ENCODE measurements at places on chromosomes 13 and 19.

GRCh38 chr19:18122860-18123795 lies 25.6 kb downstream of the MAST3 start:
- no peak for DNase-seq

DNA sequence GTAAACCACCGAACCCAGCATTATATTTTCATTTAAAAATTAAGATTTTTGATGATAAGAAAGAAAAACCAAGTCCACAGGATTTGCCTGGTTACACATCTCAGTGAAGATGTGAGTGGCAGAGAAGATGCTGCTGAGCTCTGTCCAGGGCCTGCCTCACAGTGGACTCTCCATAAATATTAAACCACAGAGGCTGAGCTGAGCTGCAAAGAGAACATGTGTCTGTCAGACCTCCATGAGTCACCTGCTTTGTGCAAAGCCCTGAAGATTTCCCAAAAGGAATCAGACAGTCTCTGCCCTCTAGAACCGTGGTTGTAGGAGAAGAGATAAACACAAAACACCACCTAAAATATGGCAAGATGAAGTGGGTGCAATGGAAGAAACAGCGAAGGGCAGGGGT lies 127.2 kb upstream of the TSC22D1 start:
- no peak for DNase-seq

GRCh38 chr13:87661471-87661870 lies 9.7 kb upstream of the SLITRK5 start:
- no peak for DNase-seq

GRCh38 chr19:10760273-10760944 lies 42.5 kb downstream of the DNM2 start:
- DNase-seq, result peak; percentile 18

DNA sequence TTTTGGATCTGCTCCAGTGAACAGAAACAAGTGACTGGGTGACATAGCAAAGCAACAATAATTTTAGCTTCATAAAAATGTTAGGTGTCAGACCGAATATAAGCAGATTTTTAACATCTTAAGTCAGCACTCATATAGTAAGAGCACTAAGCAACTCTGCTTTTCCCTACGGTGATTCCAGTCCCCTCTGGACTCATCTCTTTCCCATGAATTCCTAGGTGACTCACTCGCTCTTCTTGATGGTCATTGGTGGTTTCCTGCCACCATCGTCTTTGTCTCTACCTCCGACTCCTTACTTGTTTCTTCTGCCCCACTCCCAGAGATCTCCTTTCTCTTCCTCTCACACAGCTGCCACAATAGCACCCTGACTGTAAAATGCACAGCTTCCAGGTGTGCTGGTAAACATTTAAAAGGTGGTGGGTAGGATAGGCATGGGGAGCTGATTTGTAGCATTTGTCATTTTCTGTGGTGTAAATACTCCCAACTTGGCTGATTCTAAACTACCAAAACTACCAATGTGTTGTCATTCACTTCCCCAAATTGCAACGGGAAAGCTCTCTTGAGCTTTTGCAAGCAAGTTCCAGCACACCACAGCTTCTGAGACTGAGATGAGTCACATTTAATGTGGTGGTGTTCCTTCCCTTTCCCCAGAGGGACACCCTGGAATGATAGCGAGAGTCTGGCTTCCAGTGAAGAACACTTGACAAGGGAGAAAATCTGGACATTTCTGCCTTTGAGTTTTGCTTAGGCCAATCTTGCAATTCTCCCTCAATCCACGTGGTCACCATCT lies 42.8 kb upstream of the CLDN10 start:
- no peak for DNase-seq

- DNase-seq, result no peak
Observed at GRCh38 chr13:41905600-41906254, 55.2 kb downstream of the VWA8 start.

GRCh38 chr19:41112728-41113290 lies 1.4 kb upstream of the CYP2F1 start:
- no peak for DNase-seq

GRCh38 chr19:13847407-13848339 lies 29.3 kb upstream of the NANOS3 start:
- peak; percentile 76 for DNase-seq

- no peak for DNase-seq
Observed at GRCh38 chr13:100789968-100790367, 115.4 kb upstream of the TMTC4 start.

DNA sequence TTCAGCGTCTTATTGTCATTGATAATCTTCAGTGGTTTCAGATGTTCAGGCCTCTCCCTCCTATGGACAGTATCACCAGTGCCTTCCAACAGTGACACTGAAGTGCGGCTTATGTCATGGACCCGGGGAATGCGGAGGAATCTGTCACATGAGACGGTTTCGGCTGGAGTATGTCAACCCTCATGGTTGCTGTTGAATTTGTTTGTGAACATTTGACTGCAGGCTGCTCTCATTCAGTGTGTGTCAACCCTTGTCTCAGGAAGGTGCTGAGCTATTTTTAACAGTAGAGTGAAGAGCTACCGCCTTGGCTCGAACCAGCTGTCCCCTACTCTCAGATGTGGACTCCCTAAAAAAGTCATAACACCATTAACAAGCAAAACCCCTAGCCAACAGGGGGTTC lies 138.8 kb upstream of the RNF113B start:
- DNase-seq, result no peak

DNA sequence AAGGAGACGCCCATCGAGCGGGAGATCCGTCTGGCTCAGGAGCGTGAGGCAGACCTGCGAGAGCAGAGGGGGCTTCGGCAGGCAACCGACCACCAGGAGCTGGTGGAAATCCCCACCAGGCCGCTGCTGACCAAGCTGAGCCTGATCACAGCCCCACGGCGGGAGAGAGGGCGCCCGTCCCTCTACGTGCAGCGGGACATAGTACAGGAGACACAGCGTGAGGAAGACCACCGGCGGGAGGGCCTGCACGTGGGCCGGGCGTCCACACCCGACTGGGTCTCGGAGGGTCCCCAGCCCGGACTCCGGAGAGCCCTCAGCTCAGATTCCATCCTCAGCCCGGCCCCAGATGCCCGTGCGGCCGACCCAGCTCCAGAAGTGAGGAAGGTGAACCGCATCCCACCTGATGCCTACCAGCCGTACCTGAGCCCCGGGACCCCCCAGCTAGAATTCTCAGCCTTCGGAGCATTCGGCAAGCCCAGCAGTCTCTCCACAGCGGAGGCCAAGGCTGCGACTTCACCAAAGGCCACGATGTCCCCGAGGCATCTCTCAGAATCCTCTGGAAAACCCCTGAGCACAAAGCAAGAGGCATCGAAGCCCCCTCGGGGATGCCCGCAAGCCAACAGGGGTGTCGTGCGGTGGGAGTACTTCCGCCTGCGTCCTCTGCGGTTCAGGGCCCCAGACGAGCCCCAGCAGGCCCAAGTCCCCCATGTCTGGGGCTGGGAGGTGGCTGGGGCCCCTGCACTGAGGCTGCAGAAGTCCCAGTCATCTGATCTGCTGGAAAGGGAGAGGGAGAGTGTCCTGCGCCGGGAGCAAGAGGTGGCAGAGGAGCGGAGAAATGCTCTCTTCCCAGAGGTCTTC lies 7.1 kb downstream of the MISP start:
- no peak for DNase-seq

DNA sequence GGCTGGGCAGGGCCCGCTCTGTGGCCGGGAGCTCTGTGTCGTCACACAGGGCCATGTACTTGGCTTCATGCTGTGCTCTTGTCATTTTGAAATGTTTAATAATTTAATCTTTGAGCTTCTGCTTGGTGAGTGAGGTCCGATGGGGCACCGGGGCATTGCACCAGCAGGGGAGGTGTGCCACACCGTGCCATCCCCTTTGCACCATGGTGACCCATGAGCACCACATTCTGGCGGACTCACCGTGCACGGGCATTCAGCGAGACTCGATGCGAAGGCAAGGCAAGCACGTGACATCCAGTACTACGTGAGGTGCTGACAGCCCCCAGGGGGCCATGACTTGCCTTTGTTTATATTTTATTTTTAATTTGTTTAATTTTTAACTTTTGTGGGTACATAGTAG lies 204.3 kb downstream of the URI1 start:
- no peak for DNase-seq

GRCh38 chr13:111506125-111506524 lies 185.7 kb downstream of the TEX29 start:
- no peak for DNase-seq

GRCh38 chr13:20377720-20378119 lies 145.6 kb upstream of the GJB6 start:
- no peak for DNase-seq

- DNase-seq, result no peak
Observed at GRCh38 chr13:107685876-107686275, 529.5 kb downstream of the LIG4 start.

DNA sequence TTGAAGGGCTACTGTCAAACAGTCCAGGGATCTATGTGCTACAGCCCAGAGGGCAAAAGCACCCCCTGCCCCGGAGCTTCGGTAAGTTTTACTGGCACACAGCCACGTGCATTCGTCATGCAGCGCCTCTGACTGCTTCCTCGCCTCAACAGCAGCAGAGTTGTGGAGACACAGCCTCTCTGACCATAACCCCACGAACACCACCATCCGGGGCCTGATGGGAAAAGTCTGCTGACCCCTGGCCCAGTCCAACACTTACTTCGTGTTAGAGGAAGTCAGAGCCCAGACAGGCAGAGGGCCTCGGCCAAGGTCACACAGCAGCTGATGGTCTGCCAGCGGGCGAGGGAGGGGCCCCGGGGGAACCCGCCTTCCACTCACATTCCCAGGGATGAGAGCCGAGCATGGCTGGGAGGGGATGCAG lies 5.1 kb downstream of the CBARP start:
- DNase-seq, result no peak

DNA sequence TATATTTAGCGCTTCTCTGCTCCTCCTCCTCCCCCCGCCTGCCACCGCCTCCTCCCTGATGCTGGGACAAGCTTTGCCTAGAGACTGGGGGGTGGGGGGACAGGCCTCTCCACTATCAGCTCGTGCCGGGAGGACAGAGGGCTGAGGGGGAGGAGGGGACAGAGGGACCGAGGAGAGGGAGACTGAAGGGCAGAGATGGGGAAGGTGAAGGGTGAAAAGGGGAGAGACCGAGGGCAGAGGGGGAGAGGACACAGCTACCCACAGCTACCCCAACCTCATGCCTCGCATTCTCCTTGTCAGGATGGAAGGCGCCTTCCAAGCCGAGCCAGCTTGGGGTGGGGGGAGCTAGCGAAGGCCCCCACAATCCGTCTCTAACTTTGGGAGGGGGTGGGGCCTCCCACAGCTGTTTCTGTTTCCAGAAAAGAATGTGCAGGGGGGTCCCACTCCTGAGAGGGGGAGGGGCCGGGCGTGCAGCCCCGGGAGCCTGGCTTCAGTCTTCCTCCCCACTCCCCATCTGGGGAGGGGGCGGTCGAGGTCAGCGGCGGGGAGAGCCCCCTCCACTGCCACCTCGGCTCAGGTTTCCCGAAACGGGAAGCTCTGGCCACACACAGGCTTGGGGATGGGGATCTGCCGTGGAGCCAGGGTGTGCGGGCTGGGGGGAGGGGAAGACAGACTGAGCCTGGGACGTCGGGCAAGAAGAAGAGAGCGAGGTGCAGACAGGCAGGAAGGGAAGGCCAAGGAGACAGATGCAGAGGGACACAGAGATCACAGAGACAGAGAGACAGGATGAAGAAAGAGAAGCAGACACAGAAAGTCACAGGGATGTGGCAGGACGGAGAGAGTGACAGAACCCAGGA lies 1.6 kb downstream of the DACT3 start:
- DNase-seq, result no peak

- DNase-seq, result no peak
Observed at GRCh38 chr13:111668451-111668850, 348.0 kb downstream of the TEX29 start.

DNA sequence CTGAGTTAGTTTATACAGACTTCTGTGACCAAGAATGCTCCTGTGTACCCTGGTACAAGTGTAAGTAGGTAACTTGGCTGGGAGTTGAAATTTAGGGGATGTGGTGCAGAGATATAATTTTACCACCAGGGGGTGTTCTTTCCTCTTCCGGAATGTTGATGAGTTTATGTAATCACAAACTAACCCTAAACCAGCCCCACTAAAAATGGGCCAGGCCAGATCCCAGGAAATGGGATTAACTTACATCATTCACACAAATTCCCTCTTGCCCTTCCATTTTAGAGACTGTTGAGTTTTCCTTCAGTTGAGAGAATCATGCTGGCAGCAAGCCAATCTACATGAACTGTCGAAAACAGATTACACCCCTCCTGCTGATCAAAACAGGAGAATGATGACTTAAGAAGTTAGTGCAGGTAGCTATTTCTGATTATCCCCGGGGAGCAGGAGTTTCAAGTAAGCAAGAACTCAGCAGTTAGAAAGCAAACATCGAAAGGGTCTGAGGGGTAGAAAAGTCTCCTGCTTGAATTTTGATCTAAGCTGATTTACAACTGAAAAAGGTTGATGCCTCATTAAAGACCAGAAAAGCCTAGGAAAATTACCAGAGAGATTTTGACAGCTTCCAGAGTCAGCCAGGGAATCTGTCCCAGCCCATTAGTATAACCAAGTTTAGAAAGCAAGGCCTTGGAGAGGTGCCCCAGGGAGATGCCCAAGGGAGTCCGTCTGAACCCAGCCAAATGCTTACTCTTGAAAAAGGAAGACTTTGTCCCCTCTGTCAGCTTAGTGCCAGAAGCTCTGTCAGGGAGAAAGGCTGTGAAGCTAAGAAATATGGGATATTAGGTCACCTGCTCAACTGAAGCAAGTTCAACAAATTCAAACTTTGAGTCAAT lies 32.3 kb upstream of the MED4 start:
- peak; percentile 34 for DNase-seq

- no peak for DNase-seq
Observed at GRCh38 chr13:19952850-19953249, 5.7 kb upstream of the ZMYM2 start.

DNA sequence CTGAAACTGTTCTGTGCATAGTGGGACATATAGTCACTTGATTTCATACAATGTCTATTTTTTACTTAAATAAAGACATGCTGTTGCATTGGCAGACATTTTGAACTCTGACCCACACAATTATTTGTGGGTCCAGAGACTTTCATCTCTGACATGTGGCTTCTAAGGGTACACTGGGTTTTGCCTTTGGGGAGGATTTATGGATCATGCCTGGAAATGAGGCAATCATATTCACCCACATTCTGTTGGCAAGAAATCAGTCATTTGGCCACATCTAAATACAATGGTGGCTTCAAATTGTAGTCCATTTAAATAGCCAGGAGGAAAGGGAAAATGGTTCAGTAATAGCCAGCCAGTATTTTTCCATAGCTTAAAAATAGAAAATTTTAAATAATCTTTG lies 238.3 kb upstream of the KLF12 start:
- no peak for DNase-seq

GRCh38 chr13:112213467-112214255 lies 146.7 kb downstream of the SOX1 start:
- no peak for DNase-seq

- no peak for DNase-seq
Observed at GRCh38 chr13:73956795-73957408, 177.3 kb downstream of the KLF12 start.

- no peak for DNase-seq
Observed at GRCh38 chr13:96803456-96804100, 190.7 kb downstream of the OXGR1 start.

All from activated gamma-delta T cell treated with Interleukin-2 at 50 U/mL for 16 hours (primary cell).